Immature natural killer cell (primary cell): ENCODE measurements at places on chromosomes 2 and 18.

DNA sequence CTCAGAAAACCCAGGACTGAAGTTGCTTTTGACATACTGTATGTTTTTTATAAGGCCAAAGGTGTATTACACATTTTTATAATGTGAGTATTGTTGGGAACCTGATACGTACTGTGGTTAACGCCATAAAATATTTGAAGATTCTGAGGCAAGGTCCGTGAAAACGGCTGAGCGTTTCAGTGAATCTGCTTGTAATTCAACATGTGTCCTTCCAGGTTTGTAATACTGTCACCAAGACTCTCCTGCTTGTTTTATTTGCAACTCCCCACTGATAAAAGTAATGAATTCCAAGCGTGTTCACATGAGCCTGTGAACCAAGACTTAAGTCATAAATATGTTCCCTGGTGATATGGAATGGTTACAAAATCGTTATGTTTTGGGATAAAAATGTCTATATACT lies 23.9 kb upstream of the FRZB start:
- no peak for DNase-seq

GRCh38 chr2:72026819-72027425 lies 120.7 kb downstream of the CYP26B1 start:
- no peak for DNase-seq

GRCh38 chr2:101230541-101231001 lies 22.1 kb upstream of the CNOT11 start:
- DNase-seq = no peak

DNA sequence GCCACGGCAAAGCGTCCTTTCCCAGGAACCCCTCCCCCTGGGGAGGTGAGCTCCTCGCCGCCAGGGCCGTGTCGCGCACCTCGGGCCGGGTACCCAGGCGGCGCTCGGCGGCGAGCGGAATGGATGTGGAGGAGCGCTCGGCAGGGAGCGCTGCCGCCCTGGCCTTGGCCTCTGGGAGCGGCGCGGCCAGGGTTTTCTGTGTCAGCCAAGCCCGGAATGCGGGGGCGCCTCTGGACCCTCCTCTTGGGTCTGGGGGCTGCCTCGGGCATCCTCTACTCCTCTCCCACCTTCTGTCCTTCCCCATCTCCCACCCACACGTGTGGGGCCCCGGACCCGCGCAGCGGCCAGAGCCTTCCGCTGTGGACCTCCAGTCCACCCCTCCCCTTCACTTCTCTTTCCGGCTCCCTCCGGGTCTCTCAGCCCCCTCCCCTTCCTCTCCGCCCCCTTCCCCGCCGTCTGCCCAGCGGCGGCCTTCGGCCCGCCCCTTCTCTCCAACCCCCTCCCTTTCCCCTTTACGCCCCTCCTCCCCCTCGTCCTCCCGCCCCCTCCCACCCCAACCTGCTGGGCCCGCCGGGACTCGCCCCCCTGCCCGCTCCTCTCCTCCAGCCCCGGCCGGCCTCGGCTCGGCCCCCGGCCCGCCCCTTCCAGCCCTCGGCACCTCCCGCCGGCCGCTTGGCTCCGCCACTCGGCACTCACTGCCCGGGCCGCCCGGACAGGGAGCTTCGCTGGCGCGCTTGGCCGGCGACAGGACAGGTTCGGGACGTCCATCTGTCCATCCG lies at the start of gene MERTK:
Gene MERTK, plus strand, starts transcription at position 684 of the 779 bp plus-strand sequence. CDS start 129 bp downstream, outside the sequence.
- DNase-seq = peak; percentile 40

GRCh38 chr2:126359494-126359893 lies 296.5 kb upstream of the GYPC start:
- no peak for DNase-seq

GRCh38 chr18:8423051-8423557 lies 186.1 kb upstream of the RAB12 start:
- DNase-seq = no peak
